ENCODE measurements at places on chromosomes 5 and 9.

DNA sequence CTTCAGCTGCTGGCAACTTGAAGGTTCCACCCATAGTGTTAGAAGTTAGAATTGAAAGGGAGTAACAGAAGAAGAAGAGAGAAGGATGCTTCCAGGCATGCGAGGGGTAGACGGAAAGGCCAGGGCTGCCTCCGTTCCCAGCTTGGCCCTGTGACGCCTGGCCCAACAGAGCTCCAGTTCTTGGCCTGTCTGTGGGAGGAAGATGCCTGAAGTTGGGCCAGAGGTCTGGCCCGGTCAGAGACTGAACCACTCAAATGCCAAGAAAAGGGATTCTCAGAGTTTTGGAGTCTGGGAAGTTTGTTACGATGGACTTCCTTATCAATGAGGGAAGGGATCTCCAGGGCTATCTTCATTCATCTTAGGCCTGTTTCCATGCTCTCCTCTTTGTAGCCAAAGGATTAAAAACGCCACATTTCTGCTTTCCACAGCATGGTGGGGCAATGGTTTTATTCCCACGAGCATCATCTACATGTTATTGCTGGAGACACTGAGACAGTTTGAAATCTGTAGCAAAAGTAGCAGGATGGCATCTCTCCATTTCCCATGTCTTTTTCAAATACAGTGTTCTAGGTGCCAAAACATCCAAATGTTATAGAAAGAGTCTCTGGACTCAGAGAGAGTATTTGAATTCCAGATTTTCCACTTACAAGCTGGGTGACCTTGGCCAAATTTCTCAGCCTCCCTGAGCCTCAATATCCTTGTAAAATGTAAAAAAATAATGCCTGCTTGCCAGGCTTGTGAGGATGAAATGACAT is 65.4 kb upstream of the ANKRD55 start:
- no peak for DNase-seq

DNA sequence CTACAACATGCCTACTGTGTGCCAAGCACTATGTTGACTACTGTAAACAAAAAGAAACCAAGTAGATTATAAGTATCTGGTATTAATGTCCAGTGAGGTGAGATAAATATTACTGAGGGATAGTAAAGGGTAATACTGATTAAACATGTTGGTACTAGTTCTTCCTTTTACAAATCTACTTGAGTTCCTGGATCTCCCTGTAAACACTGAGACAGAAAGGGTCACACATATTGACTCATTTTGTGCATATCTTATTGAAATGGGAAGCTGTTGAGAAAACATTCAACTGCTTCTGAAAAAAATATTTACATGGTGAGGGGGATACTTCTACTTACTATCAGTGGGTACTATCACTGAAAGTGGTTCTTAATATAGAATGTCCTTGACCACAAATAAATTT is 24.3 kb downstream of the EFNA5 start:
- DNase-seq: no peak

DNA sequence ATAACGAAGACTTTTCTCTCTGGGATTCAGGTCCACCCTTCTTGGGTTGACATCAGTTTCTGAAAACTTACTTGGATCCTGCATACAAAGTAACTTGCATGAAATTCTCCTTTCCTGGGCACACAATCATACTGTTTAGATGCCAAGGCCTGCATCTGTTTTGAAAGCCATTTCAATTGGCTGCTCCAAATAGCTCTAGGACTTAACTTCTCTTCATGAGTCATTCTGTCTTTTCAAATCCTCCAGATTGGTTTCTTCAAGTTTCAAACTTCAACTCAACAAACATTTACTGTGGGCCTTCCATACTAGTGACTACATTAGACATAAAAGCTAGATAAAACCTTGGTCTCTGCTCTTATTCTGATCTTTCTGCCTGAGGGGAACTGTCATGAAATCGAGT is 54.8 kb upstream of the HMHB1 start:
- no peak for DNase-seq

- DNase-seq: peak; percentile 71
Observed at GRCh38 chr9:6757132-6757455, 679 bp upstream of the KDM4C start.

DNA sequence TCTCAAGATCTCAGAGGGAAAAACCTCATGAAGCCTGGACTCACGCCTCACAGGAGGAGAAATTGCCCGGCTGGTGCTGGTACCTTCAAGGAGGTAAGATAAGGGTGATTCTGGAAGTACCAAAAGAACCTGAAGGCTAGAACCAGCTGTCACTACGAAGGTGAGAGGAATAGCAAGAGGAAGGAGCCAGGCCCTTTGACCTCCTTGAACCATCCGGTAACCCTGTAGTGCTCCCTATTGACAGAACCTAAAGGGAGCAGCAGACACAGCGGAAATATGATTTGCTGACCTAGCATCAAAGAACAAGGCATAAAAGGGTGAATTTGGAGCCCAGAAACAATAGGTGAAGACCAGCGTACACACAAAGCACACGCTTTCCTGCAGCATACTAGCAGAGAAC is 92.2 kb downstream of the DOCK8 start:
- DNase-seq: no peak

DNA sequence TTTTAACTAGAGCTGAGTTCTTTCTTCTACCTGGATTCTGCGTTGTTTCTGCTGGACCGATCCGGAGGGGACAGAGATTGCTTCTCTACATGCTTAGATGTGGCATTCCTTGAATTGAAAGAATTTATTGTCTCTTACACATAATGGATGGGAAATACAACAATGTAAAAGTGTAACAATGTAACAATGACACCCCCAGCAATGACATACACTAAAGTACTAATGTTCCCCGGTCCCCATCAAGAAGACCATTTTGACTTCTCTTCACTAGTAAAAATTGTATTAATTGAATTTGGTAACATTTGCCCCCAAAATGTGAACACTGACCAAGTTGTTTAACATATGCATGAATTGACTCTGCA is 760.2 kb downstream of the TAF11L14 start:
- DNase-seq: no peak

- no peak for DNase-seq
Observed at GRCh38 chr9:115000217-115000639, 69.8 kb upstream of the TNFSF8 start.

DNA sequence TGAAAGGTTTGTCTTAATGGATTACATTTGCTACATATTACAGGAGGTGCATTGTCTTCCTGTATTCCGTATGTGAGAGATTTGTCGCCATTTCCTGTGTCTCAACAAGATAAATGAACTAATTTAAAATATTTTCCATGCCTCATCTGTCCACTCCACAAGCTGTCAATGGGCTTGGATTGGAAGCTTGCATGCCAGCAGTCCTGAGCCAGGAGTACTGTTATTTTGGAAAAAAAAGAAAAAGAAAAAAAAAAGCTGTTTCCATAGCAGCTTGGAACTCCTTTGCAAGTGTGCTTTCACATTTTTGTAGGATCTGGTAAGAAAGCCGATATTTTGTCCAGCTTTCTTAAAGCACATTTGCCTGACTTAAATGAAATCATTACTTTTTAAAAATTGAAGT is 330.8 kb downstream of the KDM4C start:
- no peak for DNase-seq

- peak; percentile 74 for DNase-seq
Observed at GRCh38 chr9:99859243-99859980, 37.7 kb downstream of the NR4A3 start.

DNA sequence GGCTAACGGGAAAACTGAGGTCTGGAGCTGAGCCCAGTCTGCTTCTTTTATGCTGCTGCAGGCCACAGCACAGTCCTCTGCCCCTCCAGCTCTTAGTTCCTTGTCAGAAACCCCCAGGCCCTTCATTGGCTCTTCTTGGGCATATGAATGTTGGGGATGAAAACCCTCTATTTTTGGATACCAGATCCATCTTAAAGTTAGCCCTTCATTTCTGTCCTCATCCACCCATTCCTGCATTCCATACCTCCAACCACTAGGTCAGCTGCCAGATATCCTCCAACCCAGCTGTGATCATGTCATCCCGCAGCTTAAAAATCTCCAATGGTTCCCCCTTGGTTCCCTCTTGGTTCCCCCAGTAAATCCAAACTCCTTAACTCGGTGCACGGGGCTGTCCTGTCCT is 1.8 kb upstream of the SLC25A51 start:
- DNase-seq: no peak

GRCh38 chr9:137077758-137078693 is 709 bp downstream of the UAP1L1 start:
- DNase-seq: peak; percentile 18

GRCh38 chr5:168342151-168342825 is 50.8 kb downstream of the WWC1 start:
- DNase-seq: no peak

GRCh38 chr9:6997330-6997729 is 239.6 kb downstream of the KDM4C start:
- DNase-seq: no peak

GRCh38 chr5:80967500-80968181 is 7.5 kb downstream of the RASGRF2 start:
- DNase-seq: peak; percentile 66

- no peak for DNase-seq
Observed at GRCh38 chr9:132982458-132982857, 4.0 kb downstream of the GFI1B start.

GRCh38 chr9:127714951-127715469 is 453 bp downstream of the PTRH1 start:
- DNase-seq: no peak

- no peak for DNase-seq
Observed at GRCh38 chr9:13503599-13503998, 224.1 kb upstream of the MPDZ start.

- no peak for DNase-seq
Observed at GRCh38 chr5:153636670-153637451, 146.4 kb downstream of the GRIA1 start.

GRCh38 chr9:110573305-110573704 is 6.2 kb downstream of the SVEP1 start:
- DNase-seq: no peak

GRCh38 chr5:180618487-180618828 is 27.2 kb upstream of the SCGB3A1 start:
- DNase-seq: no peak

- no peak for DNase-seq
Observed at GRCh38 chr9:129990269-129991010, 52.5 kb downstream of the FNBP1 start.

GRCh38 chr9:97188545-97188944 is 118.9 kb upstream of the CCDC180 start:
- DNase-seq: no peak

- no peak for DNase-seq
Observed at GRCh38 chr9:97747201-97747965, 50.2 kb upstream of the XPA start.

DNA sequence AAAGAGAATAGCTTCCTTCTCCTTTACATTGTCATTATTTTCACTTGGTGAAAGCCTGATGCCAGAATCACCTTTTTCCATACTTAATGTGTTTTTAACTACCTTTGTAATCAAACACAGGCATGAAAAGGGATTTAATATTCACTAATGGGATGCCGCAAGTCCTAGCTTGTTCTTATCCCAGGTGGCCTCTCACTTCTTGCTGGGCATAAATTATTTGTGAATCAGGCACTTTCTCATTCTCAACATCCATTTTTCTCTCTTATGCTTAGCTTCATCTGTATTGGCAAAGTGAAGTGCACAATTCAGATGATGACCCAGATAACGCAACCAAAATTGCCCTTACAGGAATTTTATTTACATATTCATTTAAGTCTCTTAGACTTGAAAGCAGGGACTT is 10.9 kb downstream of the ACTL7B start:
- peak; percentile 82 for DNase-seq

DNA sequence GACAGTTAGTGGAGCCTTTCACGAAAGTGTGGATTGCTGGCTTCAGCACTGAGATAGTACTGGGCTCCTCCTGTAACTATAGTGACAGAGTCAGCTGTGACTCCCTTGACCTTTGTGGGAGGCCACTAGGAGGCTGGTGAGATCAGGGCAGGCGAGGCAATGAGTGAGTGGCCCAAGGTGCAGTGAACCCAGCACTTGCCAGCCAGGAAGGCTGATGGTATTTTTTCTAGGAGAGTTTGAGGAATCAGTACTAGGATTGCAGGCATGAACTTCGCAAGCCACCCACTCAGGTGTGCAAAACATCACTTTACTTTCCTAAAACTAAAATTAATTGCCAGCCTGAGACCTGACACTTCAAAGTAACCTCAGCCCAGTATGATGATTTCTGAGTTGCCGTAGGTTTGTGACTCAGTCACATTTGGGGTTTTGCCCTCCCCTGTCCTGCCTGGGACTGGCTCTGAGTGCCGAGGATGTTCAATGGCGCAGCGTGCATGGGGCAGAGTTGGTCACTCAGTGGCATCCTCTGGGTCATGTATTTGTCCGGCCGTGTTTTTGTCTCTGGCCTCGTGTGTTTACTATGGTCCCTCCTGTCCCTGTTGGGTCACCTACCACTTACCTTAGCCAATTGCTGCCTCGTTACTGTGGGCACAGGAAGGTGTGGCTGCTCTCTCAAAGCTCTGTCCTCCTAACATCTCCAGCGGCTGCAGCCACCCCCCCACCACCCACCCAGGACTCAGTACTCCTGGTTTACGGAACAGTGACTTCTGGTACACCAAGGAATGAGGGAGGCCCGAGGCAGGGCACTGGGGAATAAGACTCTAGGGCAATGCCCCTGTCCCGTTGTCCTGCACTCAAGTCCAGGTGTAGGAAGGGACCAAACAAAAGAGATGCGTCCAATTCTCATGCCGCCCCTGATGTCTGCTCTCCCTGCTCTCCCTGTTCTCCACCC is 67.2 kb downstream of the IL31RA start:
- no peak for DNase-seq

GRCh38 chr9:125998837-125999503 is 251.8 kb downstream of the PBX3 start:
- DNase-seq: no peak

- no peak for DNase-seq
Observed at GRCh38 chr9:37550781-37551180, 25.4 kb downstream of the FBXO10 start.

GRCh38 chr5:149749481-149750365 is 19.6 kb downstream of the PPARGC1B start:
- no peak for DNase-seq

GRCh38 chr9:79661886-79662536 is 90.2 kb downstream of the TLE4 start:
- DNase-seq: no peak

DNA sequence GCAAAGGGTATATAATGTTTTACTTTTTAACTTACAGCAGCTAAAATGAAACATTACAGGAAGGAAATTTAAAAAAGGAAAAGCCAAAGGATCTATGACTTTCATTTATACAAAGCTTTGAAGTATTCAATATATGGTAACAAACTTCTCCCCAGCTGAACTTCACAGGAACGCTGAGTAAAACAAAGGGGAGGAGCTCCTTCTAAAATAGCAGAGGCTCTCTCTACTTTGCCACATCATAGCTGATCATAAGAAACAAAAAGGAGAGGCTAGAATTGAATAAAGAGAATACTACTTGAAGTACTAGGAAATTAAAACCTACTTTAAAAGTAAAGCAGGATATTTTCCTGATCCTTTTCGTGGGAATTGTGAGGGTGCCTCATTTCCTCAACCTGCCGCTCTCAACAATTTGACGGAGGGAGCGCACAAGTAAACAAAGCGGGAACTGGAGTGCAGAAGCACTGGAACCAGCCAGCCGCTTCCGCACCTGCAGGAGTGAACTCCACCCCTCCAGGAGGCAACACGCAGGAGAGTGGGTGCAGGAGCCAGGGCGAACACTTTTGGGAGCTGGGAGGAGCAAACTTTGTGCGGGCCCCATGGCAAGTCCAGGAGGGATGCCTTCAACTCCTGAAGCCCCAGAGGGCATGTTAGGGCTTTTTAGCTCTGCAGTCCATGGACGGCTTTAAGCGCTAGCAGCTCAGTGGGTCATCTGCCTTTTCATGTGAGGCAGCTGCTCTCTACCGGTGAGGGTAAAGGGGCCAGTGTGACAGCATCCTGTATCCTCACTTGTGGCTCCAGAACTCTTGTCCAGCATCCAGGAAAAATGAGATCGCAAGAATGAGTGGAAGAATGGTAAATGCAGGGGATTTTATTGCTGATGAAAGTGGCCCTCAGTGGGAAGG is 757.4 kb downstream of the PTPRD start:
- DNase-seq: peak; percentile 86
